ENCODE measurements at places on chromosomes 6 and 20.

DNA sequence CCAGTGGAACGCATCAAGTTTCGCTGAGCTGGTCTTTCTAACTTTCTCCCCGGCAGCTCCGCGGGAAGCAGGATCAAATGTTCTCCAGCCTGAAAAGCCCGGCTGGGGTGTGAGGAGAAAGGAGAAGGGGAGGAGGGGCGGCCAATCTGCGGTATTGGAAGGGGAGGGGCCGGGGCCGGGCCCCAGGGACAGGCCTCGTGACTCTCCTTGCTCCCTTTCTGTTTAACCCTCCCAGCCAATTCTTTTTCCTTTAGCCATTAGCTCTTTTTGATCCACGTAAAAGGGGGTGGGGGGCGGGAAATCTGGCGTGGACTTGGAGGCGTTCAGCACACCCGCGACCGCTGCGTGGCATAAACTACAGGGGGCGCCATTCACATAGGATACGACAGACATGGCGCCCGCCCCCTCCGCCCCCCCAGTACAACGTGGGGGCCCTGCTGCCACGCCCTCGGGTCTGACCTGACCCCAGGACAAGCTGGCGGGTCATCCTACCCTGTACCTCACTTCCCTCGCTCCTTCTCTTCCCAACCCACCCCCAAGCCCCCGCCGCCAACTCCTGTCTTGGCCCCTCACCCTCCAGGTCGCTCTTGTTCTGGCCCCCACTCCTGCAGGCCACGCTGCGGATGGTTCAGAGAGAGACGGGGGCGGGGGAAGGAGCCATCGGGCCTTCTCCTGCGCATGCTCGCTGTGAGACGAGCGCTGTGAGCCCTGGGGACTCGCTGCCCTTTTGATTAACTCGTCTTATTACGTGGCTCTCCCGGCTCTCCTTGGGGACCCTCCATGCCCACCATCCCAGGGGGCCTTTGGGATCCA is 7.8 kb upstream of the MDGA1 start:
- peak; percentile 77 for DNase-seq

DNA sequence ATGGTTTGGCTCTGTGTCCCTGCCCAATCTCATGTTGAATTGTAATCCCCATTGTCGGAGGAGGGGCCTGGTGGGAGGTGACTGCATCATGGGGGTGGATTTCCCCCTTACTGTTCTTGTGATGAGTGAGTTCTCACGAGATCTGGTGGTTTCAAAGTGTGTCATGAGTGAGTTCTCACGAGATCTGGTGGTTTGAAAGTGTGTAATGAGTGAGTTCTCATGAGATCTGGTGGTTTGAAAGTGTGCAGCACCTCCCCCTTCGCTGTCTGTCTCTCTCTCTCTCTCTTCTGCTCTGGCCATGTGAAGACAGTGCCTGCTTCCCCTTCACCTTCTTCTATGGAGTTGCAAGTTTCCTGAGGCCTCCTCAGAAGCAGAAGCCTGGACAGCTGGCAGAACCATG is 87.6 kb downstream of the MYLK4 start:
- no peak for DNase-seq

DNA sequence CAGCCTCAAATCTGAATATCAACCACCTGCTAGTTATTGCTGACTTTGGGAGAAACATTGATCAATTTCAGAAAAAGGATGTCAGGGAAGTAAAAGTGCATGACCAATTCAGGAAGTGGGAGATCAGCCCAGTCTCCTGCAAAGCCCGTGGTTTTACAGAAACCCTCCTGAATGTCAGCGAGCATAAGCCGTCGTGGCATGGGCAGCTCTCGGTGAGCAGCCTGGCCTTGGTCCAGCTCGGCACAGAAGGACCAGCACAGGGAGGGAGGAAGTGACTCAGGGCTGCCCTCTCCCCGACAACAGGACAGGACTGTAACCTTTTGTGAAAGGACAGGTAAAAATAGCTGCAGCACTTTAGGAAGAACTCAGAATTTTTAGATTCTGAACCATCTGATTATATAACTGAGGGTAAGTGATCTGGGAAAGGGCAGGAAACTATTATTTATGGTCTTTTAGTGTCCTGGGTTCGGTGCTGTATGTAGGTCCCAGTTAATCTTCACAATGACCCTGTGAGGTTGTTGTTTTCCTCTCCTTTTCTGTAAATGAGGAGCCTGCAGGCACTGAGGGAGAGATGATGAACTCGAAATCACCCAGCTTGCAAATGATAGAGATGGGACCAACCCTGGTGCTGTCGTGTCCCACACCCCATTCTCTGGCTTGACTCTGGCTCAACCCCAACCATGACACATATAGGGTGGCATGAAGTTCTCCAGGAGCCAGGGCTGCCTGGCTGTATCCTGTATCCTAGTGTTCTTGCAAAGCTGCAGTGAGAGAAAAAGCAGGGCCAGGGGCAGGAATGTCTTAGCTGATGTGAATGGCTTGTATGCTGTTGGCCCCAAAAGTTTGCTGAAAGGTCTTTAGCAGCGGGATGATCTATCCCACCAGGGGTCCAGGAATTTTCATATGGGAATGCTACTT is 37.6 kb downstream of the NRN1 start:
- DNase-seq: no peak

GRCh38 chr6:134658596-134658995 is 291.3 kb downstream of the ALDH8A1 start:
- DNase-seq: no peak

- DNase-seq: no peak
These were observed 11.6 kb downstream of the ADISSP start for GRCh38 chr20:3755814-3756480.

GRCh38 chr20:36582322-36582721 is 8.9 kb downstream of the TGIF2 start:
- DNase-seq: no peak

DNA sequence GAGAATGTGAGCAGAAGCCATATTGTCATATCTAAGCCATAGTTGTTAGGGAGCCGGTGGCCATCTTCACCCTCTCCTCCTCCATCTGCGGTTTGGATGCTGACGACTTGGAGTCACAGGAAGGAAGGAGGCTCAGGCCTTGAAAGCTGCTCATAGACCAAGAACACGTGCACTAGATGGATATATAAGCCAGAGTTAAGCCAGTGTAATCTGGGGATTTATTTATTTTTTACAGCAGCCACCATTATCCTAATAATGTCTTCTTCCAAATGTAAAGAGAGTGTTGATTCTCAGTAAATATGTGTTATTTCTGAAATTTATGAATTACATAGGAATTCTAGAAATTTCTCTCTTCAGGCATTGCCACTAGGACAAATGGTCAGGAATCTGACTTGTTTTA is 689.9 kb downstream of the QKI start:
- DNase-seq: no peak

DNA sequence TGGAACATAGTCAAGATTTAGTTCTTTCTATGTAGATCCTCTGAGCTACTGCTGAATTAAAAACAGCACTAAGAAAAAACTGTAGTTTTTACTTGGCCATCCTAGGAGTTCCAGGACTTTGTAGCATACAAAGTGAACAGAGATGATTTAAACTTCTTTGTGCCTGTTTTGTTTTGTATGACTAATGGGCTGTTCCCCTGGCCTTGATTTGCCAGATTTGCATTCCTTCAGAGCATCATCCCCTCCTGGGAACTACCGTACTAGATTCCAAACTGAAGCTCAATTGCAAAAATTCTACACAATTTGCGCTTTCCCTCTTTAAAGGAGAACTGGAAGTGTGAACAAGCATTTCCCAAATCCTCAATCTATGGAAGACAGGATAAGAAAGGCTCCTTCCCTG is 23.1 kb downstream of the ACOT13 start:
- DNase-seq: no peak

DNA sequence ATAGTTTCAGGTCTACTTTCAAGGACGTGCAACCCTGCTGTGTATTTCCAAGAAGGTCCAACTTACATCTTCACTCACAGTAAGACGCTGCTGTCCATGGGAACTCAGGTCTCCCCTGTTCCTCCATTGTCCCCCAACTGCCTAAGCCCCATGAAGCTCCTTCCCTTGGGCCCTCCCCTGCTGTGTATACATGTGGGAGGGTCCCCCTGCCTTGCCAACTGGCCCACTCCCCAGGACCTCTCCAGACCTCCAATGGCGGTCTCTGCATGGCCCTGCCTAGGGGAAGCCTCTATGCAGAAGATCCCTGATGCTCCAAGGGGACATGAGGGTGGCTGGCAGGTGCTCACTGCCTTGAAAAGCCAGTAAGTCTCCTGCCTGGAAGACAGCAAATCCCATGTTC is 186.7 kb upstream of the CST7 start:
- DNase-seq: no peak

DNA sequence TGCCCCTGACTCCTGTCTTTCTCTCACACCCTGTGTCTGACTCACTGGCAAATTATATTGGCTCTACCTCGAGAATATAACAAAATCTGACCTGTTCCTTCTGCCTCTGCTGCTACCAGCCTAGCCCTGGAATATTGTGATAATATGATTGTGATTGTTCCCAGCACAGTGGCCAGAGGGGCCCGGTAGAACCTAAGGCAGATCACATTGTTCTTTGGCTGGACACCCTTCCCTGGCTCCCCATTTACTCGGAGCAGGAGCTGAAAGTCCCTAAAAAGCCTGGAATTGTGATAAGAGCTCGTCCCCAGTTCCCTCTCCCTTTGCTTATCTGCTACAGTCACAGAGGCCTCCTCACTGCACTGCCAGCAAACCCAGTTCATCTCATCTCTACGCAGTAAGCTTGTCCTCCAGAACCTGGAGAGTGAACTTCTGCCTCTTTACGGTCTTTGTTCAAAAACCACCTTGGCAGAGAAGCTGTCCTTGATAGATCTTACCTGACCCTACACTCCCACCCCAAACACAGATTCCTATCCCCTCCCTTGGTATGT is 21.8 kb downstream of the SERPINB6 start:
- no peak for DNase-seq

DNA sequence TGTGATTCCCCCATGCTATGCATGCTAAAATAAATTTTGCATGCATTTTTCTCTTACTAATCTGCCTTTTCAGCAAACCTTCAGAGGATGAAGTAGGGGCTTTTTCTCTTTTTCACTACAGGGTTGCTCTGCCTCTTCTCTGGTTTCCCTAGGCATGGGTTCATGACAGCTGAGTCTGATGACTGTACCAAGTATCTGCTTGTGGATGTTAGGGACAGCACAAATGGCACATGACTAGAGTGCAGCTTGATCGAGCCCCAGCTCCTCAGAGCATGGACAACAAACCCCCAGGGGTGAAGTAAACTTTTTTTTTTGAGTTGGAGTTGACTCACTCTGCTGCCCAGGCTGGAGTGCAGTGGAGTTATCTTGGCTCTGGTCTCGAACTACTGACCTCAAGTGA is 57.1 kb upstream of the GCM1 start:
- DNase-seq: no peak

DNA sequence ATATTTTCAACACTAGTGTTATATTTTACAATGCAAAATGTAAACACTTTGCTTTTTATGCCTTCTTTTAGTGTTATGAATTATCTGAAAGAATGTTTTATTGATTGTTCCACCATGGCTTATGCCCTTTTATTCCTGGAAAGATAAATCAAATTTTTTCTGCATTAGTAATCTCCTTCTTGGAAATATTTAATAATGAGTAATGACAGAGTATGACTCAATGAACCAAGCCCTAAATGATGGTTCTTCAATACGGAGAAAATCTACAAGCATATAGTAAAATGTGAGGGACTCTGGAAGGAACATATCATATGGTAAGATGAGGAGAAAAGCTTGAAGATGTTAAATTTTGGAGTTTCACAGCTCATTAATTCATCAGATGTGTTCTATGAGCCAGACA is 929.6 kb downstream of the C6orf118 start:
- no peak for DNase-seq

- DNase-seq: no peak
These were observed 65.1 kb upstream of the STX16 start for GRCh38 chr20:58585753-58586540.

DNA sequence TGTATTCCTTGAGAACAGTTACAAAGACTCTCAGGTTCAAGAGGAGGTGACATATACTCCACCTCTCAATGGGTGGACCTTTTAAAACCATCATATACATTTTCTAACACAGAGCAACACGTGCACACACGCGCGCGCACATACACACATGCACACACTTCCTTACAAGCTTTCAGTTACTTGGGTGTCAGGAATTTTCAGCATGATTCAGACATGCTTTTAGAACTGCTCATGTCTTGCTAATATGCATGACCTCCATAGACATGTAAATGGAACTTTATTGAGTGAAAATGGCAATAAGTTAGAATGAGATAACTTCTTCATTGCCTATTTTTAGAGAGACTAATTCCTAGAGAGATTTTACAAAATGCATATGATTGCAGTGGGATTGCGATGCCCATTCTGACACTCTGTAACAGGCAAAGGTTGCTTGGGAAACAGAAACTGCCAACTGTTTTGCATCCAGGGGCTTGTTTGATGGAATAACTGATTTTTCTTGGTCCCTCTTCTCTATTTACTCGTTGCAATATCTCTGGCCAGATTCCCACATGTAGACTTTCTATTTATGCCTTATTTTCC is 531.4 kb upstream of the RNF217 start:
- no peak for DNase-seq

- no peak for DNase-seq
These were observed 19.1 kb upstream of the ADGRB3 start for GRCh38 chr6:68615938-68616337.

DNA sequence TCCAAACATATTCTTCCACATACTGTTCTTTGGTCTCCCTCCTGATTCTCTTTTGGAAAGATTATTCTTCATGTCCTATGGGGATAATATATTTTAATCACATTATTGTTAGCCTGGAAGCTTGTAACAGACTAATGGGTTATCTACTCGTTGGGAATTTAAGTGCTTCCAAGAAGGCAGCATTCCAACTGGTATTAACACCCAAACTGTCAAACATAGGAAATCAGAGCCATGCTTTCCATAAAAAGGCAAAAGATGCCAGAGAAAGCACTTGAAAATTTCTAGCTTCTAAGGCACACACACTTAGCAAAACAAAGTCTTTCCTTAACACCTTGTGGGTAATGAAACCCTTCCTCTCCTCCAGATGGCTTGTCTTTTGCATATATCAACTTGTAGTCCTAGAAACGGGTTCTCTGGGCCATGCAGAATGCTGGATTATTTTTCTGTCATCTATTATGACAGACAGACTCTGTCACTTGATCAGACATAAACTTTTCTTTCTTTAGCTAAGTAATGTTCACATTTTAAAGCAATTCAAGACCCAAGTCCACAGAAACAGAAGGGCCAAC is 41.5 kb downstream of the B4GALT5 start:
- no peak for DNase-seq

DNA sequence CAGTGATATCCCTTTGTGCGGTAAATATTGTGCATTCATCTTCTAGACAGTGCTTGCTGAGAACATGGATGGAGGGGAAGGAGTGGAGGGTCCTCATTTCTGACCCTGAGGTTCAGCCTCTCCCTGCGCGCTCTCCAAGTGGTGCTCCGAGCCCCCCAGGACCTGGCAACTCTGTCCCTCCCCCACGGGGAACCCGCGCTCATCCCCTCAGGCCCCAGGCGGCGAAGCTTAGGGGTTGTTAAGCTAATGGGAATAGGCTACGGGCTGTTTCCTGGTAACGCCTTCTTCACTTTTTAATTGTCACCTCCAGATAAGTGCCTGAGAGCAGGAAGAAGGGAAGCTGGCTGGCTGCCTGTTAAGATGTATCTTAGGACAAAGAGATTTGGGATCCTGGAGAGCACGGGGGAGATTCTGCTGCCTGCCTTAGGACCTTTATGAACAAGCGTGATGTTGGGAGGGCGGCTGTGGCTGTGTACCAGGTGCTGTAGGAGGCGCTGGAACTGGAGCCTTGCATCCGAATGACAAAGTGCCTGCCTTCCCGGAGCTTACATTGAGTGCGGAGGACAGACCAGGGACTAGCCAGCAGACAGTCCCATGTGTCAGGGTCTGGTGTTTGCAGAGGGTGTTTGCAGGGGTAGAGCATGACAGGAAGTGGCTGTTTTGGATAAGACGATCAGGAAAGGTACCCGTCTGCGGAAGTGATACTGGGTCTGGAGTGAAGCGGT is 11.7 kb downstream of the TSHZ2 start:
- no peak for DNase-seq

All from CD4-positive, alpha-beta T cell treated with Interleukin-1 beta for 1 hour (primary cell).